ENCODE measurements at places on chromosomes 2 and 18. TPM values are rescaled to one million over a fixed set of nuclear protein-coding genes. Genes with fewer than 3 reads are reported as not detected.

ALK gene
- not detected for total RNA-seq

DSC3 gene
- total RNA-seq = 0.65 TPM

TANC1 gene
- total RNA-seq = 55.6 TPM

EGR4 gene
- not detected for total RNA-seq

DNA sequence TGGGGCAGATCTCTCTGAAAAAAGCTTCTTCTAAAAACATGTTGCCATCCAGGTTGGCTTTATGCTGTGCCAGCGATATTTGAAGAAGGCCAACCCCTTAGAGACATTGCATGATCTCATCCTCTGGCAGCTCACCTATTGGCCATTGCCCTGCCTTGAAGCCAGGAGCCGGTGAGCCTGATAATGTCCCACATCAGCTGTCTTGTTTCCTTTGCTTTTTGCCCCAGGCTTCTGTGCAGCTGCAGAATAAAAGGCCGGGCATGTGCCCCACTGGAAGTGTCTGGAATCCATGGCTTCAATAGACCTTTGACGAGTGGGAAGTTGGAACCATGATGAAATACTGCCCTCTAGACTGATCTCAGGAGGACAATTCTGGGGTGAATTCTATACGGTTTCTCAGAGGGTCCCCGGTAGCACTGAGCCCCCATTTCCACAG, 523.5 kb upstream of the ZEB2 start:
- no peak for DNase-seq

- no peak for DNase-seq
These were observed 12.8 kb downstream of the EIF2AK2 start for GRCh38 chr2:37143974-37144373.

- DNase-seq = peak; percentile 59
These were observed at the start of gene CNDP1 for GRCh38 chr18:74534150-74534969. CNDP1 (plus strand) TSS chr18:74534500; CDS start chr18:74534668, 168 bp downstream.

GRCh38 chr2:154681741-154682140, 16.8 kb upstream of the KCNJ3 start:
- no peak for DNase-seq

- DNase-seq = no peak
These were observed 353.8 kb downstream of the PARD3B start for GRCh38 chr2:204898928-204899640.

- no peak for DNase-seq
These were observed 131.4 kb upstream of the MAPRE2 start for GRCh38 chr18:34909637-34910364.

DNA sequence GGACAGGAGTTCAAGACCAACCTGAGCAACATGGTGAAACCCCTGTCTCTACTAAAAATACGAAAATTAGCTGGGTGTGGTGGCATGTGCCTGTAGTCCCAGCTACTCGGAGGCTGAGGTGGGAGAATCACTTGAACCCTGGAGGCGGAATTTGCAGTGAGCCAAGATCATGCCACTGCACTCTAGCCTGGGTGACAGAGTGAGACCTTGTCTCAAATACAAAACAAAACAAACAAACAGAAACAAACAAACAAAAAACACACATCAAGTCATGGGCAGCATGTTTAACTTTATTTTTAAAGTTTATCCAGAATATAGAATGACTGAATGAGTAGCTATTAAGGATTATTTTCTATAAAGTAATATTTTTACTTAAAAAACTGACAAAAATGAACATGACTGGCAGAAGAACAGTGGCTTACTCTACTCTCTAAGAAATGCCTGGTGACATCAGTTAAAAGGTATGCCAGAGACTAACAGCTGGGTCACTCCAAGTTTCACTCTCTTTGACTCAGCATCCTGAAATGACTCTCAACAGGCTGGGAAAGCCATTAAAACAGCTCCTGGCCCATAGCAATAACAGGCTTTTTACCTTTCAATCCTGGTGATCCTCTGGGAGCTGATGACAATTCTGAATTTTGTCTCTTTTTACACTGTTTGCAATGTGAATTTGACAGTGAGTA, 281.6 kb upstream of the STON1 start:
- DNase-seq = no peak

DNA sequence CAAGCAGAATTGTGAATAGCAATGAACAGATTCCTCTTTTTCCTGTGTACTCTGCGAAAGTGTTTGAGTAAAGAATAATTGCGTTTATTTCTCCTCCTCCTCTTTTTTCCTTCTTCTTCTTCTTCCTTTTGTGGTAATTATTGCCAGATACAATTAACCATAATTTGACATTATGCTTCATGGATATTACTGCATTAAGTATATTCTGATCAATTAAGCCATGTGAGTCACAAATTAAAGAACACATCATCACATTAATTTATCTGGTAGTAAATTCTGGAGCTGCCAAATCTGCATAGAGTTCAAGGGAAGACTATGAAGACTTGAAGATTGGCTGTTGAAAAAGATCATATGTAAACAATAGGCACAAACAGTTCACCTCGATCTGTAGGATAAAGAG, 72.9 kb upstream of the TFPI start:
- DNase-seq = no peak

GRCh38 chr18:64972545-64972944, 778.3 kb upstream of the CDH7 start:
- no peak for DNase-seq

GRCh38 chr2:113304702-113305101, 26.0 kb upstream of the PAX8 start:
- no peak for DNase-seq

All from cardiac septum (tissue), 1 donor.